ENCODE measurements at places on chromosomes 7 and 10.

- no peak for DNase-seq
Measured at GRCh38 chr7:4964506-4964905, 5.5 kb upstream of the MMD2 start.

DNA sequence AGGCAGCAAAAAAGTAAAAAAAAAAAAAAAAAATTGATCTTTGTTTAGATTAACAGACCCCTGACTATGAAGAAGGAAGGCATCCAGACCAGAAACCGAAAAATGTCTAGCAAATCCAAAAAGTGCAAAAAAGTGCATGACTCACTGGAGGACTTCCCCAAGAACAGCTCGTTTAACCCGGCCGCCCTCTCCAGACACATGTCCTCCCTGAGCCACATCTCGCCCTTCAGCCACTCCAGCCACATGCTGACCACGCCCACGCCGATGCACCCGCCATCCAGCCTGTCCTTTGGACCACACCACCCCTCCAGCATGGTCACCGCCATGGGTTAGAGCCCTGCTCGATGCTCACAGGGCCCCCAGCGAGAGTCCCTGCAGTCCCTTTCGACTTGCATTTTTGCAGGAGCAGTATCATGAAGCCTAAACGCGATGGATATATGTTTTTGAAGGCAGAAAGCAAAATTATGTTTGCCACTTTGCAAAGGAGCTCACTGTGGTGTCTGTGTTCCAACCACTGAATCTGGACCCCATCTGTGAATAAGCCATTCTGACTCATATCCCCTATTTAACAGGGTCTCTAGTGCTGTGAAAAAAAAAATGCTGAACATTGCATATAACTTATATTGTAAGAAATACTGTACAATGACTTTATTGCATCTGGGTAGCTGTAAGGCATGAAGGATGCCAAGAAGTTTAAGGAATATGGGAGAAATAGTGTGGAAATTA lies 19.4 kb downstream of the GATA3 start:
- DNase-seq: no peak

- no peak for DNase-seq
Measured at GRCh38 chr7:42285383-42285824, 48.4 kb upstream of the GLI3 start.

GRCh38 chr10:44971434-44971833 lies 7.2 kb downstream of the DEPP1 start:
- no peak for DNase-seq

DNA sequence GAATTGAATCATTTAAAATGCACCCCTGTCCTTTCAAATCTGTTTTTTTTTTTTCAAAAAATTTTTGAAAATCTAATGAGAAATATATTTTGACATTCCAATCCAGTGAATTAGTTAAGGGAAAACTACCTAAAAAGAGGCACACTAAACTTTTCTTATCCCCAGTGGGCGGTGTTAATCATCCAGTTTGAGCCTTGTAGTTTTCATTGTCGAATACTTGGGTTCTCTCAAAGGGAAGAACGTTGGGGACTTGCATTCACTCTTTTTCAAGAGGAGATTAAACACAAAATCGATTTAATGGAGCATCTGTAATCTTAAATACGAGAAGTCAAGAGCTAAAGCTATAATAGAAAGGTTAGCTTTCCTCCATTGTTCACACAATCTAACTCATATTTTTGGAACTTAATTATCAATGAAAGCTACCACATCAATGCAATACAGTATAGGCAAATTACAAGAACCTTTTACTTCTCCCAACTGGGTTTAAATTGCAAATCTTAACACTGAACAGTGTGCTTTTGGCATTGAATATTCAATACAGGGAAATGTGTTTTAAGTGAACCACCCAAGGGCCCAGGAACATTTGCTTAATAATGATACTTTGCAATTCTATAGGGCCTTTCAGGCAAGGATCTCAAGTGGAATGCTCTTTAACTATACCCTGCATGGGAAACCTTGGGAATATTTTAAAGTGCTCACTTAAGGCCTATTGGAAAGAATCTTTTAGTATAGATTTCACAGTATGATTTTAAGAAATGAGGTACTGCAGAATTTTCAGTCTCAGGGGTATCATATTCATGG lies 13.1 kb upstream of the SP8 start:
- no peak for DNase-seq

DNA sequence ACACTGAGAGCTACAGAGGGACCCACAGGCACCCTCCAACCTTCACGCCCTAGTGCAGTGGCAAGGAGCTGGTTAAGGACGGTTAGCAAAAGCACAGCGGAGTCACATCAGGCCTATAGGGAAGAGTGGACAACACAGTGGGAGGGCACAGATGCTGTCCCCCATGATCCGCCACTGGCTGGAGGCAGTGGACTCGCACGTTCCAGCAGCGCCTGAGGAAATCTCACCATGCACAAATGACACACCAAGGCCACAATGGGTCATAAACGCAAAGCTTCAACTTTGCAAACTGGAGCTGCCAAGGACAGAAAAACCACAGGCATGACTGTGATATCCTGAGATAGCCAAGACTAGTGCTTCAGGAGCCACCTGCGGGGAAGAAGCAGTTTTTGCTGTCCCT lies 58.8 kb downstream of the GRB10 start:
- no peak for DNase-seq

DNA sequence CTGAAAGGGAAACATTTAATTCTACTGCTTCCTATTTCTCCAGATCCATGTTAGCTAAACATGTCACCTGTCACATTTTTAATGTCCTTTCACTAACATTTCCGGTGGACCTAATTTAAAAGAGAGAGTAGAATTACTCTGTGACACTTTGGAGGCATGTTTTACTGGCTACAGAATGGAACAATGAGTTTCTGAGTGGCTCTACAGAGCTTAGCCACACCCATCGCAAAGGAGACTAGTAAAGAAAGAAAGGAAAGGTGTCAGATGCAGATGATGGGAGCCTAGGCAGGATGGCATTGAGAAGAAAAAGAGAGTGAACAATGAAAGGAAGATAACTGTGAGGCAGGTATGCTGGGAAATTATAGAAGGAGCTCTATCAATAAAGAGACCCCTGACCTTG lies 35.9 kb downstream of the NDUFB2 start:
- no peak for DNase-seq

DNA sequence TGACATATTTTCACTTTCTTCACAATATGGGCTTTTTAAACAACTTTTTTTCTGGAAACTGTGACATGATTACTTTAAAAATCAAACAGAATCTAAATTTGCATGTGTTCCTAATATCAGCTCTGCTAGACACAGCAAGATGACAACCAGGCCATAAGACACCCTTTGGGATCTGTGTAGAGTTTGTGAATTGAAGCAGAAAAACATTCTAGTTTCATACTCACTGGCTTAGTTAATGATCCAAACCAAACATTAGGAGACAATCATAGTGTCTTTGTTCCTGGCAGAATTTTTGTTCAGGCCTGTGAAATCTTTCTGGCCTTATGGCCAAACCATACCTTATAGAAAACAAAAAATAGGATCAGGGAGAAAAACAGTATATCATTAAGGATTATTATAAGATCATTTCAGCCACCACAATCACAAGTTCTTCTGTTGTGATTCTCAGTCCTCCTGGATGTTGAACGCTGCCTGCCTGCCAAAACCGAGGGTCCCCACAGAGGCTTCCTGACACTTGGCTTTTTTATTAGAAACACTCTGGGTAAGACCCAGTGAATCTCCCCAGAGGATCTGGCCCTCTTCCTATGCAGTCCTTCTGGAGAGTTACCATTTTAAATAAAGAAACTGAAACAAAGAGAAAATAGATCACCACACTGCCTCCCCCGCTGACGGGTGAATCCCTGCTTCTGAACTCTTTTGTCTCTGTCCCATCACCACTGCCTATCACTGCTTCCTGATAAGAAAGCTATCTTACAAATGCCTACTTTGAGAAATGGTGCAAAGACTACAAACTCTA lies 79.2 kb upstream of the PPP1R3C start:
- DNase-seq: no peak

GRCh38 chr7:34277803-34278199 lies 372.5 kb downstream of the BMPER start:
- DNase-seq: no peak

GRCh38 chr10:48503293-48503911 lies 101.5 kb downstream of the ARHGAP22 start:
- no peak for DNase-seq

GRCh38 chr10:2460812-2461211 lies 606.5 kb upstream of the PFKP start:
- DNase-seq: no peak

DNA sequence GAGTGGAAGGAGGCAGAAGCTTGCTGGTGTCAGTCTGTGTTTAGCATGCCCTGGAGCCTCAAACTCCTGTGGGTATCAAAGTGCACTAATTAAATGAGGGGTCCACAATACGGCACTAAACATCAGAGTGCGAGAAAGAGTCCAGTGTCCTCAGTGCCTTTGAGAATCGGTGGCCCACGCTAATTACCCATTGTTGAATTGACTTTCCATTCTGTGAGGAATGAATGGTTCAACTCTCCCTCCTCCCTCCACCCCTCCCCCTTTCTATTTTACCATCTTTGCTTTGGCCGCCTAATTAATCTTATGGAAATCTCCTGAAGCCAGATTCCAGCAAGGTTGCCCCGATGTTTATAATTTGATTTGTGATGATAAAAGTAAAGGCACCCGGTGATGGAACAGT lies 217.8 kb downstream of the TFEC start:
- DNase-seq: no peak

DNA sequence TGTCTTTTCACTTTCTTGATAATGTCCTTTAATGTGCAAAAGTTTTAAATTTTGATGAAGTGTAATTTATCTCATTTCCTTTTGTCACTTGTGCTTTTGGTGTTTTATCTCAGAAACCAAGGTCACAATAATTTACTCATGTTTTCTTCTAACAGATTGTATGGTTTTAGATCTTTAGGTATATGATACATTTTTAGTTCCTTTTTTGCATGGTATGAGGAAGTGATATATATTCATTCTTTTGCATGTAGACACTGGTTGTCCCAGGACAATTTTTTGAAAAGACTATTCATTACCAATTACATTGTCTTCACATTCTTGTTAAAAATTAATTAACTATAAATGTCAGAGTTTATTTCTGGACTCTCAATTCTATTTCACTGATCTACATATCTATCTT lies 39.8 kb upstream of the GPR22 start:
- DNase-seq: no peak

DNA sequence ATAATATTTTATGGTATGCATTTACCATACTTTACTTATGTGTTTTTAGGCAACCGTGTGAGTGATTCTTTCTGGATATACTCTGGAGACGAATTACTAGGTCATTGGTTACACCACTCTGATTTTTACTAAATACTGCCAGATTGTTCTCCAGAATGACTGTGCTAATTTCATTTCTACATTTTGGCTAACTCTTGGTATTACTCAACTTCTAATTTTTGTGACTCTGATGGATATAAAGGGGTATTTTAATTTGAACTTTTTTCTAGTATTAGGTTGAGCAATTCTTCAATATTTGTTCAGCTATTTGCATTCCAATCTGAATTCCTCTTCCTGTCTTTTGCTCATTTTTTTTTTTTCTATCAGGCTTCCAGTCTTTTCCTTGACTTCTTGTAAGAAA lies 223.6 kb downstream of the MDFIC start:
- no peak for DNase-seq

GRCh38 chr7:142806022-142806356 lies 35.2 kb downstream of the PRSS2 start:
- no peak for DNase-seq

DNA sequence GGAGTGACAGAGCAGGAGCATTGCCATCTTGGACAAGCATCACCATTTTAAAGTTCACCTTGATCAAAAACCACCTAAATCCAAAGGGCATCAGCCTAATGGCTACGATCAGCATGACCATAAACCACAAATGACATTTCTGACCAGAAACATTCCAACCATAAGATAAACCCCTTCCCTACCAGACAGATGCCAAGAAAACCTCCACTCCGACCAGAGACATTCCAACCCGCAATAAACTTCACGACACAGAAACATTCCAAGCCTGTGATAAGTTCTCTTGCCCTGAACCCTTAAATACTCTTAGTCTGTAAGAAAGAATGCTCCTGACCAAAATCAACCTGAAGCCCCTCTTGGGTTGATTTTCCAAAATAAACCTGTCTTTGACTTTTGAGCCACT lies 606.9 kb downstream of the POM121L12 start:
- DNase-seq: no peak

DNA sequence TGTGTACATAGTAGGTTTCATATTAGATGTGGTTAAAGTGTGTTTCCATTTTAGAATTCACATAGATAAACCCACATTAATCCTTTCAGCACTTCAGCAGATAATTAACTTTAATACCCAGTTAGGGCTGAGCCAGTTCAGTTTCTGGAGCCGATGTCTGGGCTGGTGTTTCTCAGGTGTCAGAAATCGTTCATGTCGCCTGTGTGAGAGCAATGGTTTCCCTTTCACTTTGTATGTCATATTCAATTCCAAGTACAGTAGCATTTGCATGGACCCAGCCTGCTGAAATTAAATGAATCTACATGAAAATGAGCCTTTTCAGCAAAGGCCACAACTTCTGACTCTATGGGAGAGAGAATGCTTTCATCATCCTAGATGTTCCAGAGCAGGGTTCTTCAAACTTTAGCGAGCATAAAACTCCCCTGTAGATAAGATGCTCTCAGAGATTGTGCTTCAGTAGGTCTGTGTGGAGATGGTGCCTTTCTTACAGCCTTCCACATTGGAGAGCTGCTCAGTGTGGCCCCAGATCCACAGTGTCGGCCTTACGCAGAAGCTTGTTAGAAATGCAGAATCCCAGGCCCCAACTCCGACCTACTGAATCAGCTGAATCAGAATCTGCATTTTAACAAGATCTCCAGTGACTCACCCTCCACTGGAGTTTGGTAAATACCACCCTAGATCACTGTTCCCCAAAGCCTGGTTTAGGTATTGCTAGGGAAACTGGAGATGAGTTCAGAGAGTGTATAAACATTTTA lies 19.6 kb downstream of the WIPF3 start:
- DNase-seq: no peak

DNA sequence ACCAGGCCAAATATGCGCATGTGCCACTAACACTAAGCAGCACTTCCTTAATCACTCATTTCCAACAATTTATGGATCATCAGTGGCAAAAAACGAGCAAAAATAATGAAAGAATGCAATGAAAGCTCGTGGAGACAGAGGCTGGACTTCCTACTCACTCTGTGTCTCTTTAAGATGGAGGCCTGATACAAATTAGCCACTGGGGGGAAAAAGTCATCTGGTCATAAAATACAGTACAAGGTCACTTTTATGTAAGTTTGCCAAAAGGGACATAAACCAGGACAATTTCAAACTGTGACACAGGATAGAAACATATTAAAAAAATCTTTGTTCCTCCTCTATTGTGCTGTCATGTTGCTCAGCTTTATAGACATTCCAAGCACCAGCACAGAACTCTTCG lies 101.7 kb downstream of the LMBR1 start:
- DNase-seq: no peak

- DNase-seq: no peak
Measured at GRCh38 chr7:35030848-35031247, 6.4 kb downstream of the DPY19L1 start.

DNA sequence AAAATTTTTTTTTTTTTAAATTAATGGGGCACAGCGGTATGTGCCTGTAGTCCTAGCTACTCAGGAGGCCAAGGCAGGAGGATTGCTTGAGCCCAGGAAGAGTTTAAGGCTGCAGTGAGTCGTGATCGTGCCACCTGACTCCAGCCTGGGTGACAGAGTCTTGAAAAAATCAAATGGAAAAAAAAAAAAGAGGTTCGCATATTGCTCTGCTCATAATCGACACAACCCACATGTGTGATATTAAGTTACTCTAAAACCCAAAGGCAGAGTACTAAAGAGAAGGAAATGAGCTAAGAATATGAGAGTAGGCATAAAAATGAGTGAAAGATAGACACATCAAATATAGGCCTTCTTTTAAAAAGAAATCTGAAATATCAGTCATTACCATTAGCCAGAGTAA lies 66.3 kb downstream of the IGF2BP3 start:
- DNase-seq: no peak

GRCh38 chr10:4883079-4883739 lies 57.2 kb downstream of the AKR1E2 start:
- DNase-seq: no peak
